ENCODE measurements at places on chromosomes 12 and 14.

DNA sequence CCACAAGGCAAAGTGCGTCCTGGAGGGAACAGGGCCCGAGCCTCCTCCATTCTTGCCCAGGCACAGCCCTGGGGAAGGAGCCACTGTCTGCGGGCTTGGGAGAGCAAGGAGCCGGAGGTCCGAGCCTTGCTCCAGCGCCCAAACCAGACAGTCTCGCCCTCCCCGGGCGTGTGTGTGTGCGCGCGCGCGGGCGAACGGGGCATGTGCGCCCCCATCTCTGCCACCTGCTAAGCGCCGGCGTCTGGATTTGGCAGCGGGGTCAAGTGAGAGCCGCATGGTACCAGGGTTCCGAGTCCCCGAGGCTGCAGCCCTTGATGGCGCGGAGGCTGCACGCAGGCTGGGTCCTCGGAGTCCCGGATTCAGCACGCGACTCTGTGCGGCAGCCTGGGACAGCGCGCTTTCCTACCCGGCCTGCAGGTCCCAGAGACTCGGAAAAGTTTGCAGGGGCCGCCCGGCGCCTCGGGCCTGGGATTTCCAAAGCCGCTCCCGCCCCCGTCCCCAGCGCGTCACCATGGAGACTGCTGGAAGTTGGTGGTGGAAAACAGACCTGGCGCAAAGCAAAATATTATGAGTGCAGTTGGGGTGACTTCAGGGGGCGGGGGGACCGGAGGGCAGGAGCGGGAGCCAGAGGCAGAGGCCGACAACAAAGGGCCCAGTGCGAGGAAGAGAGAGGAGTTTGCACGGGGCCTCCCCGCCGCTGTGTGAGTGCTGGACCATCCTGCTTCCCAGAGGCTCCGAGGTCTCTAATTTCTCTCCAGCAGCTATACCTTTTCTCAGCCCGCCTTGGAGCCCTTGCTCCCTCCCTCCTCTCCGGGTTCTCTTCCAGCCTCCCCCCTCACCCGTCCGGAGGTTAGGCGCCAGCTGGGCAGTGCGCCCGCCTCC is 4.2 kb downstream of the RFX4 start:
- no peak for DNase-seq

- no peak for DNase-seq
Observed at GRCh38 chr12:112117685-112118084, 7.7 kb upstream of the TRAFD1 start.

- DNase-seq, result no peak
Observed at GRCh38 chr12:79487386-79488110, 203.2 kb downstream of the PAWR start.

DNA sequence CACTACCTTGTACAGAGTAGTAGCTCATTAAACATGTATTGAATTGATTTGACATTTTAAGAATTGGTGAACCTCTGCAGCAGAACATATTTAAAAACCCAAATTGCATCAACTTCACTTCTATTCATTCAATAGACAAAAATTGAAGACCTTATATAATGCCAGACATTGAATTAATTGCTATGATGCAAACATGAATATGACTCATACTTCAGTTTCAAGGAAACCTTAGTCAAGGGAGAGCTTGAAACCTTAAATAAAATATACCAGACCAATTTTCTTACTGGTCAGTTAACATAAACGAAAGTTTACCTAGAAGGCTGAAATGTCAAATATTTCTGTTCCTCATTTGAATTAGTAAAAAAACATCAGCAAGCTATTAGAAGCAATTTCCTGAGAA is 5.0 kb upstream of the MGAT4C start:
- no peak for DNase-seq

DNA sequence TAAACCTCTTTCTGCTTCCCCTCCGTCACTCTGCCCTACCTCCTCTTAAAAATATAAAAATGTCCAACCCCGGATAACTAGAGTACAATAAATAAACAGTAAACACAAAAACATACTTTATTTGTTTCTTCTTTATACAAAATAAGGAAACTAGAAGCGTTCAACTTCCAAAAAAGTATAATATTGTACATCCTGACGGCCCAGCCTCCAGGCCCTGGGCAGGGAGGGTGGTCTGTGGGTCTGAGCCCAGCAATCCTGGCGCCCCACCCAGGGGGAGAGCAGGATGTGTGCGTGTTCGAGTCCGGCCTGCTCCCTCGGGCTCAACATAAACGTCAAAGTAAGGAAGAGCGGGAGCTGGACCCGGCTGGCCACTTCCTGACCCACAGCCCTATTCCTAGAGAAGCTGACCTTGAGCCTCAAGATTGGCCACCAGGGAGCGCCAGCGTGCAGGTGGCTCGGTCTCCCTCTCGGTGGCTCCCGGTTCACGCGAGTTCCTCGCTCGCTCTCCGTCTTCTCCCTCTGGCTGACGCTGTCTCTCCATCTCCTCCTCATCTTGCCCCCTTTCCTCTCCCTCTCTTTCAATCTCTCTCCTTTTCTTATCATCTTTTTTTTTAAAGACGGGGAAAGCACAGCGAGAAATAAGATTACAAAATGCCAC is 9.4 kb downstream of the LHX5 start:
- peak; percentile 72 for DNase-seq

GRCh38 chr14:74257941-74258763 is 18.9 kb downstream of the VSX2 start:
- DNase-seq, result no peak

Measured in GM19239 (cell line).